Fibroblast of skin of right biceps (primary cell): ENCODE measurements at places on chromosomes 1 and 21.

DNA sequence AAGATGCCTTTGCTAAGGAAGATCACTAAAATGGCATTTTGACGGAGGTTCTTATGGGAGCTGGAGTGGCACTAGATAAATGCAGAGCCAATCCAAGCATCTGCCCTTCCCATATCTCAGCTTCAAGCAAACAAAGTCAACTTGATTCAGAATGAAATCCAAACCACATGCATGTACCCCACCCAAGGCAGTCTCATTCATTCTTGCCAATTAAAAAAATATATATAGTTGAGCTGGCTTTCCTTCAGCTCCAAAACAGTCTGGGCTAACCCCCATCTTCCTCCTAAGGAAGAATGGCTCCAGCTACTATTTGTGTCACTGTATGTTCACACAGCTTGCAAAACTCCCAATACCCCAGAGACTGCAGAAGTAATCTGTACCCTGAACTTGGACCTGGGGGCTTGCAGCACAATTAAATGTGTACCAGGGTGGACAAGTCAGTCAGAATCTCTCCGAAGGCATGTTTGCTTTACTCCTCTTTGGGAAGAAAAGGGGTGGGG is 35.4 kb downstream of the GPR3 start:
- DNase-seq, result no peak

GRCh38 chr1:212981571-212982328 is 31.4 kb downstream of the VASH2 start:
- no peak for DNase-seq

DNA sequence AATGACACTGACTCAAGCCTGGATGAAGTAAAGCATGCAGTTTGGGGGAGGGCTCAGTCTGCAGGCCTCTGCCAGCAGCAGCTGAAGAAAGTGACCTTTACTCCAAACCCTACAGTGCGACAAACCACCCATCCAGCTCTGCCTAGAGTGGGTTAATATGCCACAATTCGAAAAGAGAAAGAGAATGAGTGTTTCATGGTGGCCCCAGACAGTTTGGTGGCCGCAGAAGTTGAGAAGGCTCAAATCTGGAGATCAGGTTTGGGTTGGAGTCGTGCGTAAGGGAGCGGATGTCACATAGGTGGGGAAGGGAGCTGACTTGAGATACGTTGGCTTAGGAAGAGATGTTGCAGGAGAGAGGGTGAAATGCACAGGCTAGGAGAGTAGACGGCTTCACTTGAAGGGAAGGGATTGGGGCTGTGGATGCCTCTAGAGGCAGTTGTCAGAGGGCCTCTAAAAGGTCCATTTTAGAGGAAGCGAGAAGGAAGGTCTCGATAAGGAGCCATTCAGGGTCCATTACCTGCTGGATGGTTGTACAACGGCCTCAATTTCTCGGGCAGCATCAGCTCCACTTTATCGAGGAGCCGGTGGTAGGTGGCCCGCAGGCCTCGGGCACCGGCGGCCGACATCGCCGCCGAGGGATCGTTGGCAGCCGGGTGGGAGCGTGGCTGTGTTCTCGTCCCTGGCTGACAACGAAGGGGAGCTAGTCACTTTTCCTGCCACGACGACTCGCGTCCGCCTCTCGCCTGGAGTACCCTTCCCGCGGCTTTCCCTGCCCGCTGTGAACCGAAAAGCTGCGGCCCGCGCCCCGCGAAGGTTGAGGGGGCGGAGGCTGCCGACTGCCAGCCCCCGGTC is 1.0 kb upstream of the DCAF6 start:
- DNase-seq, result peak; percentile 30

- DNase-seq, result no peak
Observed at GRCh38 chr1:204196068-204196795, at the start of gene KISS1. KISS1 (minus strand) TSS chr1:204196491; CDS start chr1:204192876, 3,615 bp downstream.

DNA sequence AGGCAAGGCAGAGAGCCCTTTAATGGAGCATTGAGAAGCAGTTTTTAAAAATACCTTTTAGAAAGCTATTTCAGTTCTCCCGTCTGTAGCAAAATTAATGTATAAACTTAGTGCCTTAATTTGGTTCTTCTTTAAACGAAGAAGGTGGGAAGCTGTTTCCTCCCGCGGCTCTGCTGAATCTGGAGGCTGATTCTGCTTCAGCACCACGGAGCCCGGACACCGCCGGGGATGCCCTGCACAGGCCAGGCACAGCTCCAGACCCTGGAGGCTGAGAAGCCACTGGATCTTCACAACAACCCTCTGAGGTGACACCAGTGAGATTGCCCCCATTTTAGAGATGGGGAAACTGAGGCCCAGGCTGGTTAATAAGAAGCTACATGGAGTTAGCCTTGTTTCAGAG is 175.8 kb upstream of the VAMP3 start:
- no peak for DNase-seq

GRCh38 chr1:94121411-94121821 is 468 bp upstream of the ABCA4 start:
- no peak for DNase-seq

DNA sequence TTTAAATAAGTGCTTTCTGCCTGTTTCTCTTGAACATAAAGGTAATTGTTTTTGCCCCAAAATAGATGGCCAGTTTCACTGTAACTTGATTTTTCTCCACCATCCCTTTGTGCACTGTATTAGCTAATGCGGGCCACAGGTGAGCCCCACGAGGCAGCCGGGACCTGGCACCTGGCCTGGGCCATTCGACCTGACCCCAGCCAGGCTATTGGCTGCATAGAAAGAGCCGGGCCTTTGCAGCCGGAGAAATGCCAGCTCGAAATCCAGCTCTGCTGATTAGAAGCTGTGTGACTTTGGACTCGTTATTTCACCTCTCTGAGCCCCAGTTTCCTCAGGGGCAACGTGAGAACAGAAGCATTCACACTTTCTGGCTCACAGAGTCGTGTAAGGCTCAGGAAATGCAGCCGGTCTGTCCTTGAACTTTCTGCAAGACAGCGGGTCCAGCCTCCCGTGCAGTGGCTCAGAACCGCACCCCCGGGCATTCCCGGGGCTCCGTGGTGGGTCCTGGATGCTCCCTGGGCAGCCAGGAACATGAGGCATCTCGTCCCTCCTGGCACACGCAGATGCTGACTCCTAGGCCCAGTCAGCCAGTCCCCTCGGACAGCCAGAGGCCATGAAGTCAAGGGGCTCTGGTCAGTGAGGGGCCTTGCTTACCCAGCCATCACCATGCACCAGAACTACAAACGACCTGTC is 37.4 kb upstream of the ACTRT2 start:
- no peak for DNase-seq

DNA sequence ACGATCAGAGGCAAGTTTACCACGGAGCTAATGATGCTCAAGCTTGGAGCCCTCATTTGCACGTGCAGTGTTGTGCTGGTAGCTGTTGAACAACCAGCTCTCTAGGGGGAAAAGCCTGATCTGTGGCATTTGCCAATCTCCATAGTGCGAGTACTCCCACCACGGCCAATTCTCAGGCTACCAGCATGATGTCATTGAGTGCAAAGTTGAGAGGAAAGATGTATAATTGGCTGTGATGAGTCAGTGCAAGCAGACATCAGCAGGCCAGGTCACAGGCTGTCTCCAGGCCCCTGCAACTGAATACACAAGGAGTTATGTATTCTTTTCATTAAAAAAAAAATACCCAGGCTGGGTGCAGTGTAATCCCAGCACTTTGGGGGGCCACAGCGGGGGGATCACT is 233.1 kb upstream of the VAMP3 start:
- DNase-seq, result peak; percentile 69

DNA sequence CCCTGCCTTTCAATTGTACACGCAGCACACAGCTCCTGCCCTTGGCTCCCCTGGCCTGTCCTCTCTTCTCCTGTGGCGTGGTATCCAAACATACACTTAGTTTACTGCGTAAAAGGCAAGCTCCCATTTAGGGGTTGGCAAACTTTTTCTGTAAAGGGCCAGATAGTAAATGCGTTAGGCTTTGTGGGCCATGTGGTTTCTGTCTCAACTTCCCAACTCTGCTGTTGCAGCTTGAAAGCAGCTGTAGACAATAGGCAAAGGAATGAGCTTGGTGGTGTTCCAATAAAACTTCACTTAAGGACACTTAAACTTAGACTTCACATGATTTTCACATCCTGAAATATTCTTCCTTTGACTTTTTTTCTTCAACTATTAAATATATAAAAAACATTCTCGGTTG is 63.3 kb downstream of the RHOU start:
- no peak for DNase-seq
